ENCODE measurements at places on chromosomes 4 and X.

- no peak for DNase-seq
Measured at GRCh38 chr4:5845035-5845905, 47.6 kb downstream of the CRMP1 start.

- DNase-seq, result no peak
Measured at GRCh38 chrX:119503484-119503861, 35.2 kb downstream of the SLC25A5 start.

GRCh38 chr4:152029631-152030030 is 268.8 kb upstream of the GATB start:
- no peak for DNase-seq

DNA sequence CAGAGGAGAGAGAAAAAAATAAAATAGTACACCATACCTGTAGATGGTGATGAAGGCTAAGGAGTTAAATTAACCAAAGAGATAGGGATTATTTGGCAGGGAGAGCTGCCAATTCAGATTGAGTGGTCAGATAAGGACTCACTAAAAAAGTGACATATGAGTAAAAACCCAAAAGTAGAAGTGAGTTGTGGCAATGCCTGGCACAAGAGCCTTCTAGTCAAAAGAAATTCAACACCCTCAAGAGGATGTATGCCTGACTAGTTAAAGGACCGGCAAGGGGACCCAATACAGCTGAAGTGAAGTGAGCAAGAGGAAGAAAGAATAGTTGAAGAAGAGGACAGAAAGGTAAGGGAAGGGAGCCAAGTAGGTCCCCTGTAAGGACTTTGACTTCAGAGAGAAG is 34.9 kb downstream of the ELF2 start:
- no peak for DNase-seq

GRCh38 chr4:102298716-102299115 is 46.6 kb downstream of the SLC39A8 start:
- no peak for DNase-seq

DNA sequence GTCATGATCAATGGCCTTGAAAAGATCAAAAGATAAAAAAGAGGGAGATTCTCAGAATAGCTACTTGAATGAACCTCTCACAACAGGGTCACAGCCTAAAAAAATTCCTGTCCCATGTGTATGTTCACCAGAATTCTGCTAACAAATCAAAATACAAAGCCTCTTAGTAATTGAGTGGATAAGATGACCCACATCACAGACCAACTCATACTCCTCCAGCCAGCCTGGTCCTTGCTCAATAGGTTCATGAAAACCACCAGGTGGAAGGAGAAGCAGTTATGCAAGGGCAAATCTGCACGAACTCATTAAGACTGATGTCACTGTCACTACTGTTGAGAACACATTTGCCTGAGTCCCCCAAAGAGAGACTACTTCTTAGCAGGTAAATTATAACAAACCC is 21.5 kb downstream of the WDFY3 start:
- no peak for DNase-seq

DNA sequence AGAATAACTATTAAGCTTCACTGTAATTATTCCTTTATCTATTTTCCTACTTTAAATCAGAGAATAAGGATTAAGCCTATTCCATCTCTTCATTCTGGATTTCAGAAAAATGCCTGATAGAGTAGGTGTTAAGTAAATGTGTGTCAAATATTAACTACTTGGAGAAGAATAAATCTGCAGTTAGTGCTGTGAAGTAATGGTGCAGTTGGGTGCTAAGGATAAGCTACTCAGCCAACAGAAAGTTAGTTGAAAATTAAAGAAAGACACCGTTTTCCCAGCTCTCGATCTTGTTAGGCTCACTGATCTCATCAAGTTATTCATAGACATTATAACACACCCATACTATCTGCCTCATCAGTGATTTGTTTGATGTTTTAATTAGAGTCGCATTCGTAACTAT is 7.1 kb downstream of the PF4V1 start:
- no peak for DNase-seq

- no peak for DNase-seq
Measured at GRCh38 chr4:103074744-103075434, 1.7 kb downstream of the SLC9B2 start.

- no peak for DNase-seq
Measured at GRCh38 chrX:2185341-2186082, 315.3 kb downstream of the DHRSX start.

Measured in stimulated activated CD4-positive, alpha-beta T cell treated with anti-CD3 and anti-CD28 coated beads, Interleukin-1b, Interleukin-23, amount 100 ng/mL, for 1 hour (primary cell).